ENCODE measurements at places on chromosomes 12 and 14.

DNA sequence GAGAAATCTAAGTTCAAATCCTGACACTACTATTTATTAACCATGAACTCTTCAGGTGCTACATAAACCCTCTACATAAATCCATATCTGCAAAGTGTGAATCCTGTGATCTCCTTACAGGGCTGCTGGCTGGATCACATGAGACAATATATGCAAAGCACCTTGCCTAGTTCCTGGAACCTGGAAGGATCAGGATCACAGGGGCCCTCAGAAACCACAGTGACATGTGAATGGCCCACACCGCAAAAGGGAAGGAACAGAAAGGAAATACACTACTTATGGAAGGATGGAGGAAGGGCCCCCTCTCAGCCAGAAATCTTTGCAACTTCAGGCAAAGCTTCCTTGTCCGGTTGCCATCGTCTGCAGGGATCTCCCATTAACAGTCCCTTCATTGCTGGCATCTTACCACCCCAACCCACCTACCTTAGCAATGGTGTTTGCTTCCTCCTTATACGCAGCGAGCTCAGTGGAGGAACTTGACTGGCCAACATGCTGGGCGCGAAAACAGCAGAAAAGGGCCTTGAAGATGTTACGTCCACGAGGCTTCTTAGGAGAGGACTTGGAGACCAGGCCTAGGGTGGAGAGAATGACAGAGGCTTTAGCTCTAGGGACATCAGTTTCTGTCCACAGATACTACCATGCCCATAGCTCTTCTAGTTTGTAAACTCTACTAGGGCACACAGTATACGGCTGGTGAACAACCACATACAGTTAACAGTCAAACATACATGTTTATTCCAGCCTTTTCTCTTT, 10.7 kb upstream of the AVIL start:
- DNase-seq: no peak

- DNase-seq: no peak
These were observed 10.6 kb downstream of the ITGB7 start for GRCh38 chr12:53196486-53196885.

DNA sequence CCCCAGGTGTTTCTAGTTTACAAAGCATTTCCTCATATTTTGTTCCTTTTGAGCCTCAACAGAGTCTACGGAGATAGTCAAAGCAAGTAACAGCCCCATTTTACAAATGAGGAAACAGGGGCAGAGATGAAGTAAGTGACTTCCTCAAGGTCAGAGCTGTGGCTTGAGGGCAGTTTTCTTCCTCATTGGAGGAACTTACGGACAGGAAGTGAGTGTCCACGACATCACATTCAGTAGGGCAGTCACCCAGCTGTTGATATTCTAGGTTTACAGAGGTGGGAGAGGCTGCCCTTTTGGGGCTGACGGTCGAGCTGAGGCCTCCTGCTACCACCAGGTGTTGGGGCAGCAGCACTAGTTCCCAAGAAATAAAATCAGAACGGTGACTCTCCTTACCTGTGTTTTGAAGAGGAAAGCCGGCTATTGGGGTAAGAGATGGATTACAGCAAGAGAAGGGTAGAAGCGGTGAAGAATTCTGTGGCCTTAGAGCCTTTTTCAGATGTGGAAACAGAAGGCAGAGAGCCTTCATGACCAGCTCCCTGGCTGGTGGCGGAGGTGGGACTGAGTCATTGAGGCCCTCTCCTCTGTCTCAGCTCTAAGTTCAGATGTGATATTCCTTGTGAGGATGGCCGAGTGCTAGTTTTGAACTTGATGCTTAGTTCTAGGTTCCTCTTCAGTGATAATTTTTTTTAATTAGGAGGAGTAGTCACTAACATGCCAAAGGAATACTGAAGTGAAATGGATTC, 41.7 kb downstream of the SUSD6 start:
- no peak for DNase-seq

DNA sequence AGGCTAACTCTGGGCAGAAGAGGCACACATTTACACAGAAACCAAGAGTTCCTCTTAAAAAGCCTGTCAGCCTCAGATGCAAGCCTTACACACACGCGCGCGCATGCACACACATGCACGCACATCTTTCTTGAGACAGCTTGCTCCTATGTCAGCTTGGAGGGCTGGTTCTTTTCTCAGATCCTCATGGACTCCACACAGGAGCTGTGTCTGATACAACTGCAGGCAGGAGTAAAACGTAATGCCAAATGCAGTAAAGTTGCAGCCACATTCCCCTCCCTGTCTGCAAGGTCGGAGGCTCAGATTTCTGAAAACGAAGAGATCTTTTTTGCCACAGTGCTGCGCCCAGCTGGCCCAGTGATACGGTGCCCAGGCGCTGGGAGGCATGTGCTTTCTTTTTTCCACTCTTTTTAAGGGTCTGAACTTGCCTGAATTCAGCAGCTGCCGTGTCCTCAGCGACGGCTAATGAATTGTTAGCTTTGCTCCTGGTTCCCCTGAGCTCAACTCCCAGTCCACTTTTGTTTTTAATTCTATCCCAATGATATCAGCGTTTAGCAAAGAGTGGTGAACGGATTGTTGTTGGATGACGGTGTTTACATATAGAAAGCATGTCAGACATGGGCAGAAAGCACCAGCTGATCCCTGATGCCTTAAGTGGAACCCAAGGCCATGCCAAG, 72.9 kb upstream of the FOXN3 start:
- DNase-seq: no peak

- no peak for DNase-seq
These were observed 192.2 kb upstream of the ALG10 start for GRCh38 chr12:33830070-33830469.

DNA sequence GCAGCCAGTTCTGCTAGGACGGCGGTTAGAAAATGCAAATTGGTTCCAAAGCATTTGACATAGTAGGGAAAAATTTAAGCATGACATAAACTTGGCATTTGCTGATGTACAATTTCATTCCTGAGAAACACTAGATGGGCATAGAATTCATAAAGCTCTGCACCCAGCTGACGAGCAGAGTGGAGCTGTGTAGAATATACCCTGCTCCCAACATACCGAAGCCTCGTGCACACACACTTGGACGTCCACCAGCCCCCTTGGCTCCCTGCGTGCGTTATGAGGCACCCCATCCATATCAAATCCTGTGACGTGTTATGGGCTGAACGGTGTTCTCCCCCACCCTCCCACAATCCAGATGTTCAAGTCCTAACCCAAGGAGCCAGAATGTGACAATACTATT, 65.4 kb downstream of the CLMN start:
- DNase-seq: no peak

- no peak for DNase-seq
These were observed 75.9 kb upstream of the TMPO start for GRCh38 chr12:98439471-98439951.

- no peak for DNase-seq
These were observed 40.9 kb upstream of the NOS1 start for GRCh38 chr12:117402363-117402762.

DNA sequence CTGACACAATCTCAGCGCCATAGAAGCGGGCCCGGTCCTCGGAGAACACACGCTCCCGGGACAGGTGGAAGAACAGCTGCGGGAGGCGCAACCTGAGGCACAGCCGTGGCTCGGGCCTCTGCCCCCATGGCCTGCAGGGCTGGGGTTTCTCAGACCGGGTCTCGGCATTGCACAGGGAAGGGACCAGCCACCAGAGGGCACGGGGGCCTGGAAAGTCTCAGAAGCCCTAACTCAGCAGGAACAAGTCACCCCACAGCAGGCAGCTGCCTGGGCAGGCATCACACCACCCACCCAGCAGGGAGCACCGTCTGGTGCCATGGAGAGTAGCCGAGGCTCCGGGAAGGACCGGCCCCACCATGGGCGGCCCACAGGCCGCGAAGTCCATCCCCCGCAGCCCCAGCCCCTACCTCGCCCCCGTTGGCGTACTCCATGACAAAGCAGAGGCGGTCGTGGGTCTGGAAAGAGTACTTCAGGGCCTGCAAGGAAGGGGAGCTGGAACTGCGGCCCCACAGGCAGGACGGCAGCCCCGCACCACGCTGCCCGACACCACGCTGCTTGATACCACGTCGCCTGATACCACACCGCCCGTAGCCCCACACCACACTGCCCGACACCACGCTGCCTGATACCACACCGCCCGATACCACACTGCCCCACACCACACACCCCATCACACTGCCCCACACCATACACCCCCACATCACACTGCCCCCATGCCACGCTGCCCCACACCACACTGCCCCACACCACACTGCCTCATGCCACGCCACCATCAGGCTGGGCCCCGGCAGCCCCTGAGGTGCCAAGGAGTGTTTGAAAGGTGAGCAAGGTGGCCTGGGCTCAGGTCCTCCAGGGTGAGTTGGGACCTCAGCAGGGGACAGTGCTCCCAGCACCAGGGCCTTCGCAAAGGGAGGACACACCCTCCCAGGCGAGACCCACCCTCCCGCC, 20.8 kb downstream of the SIVA1 start:
- DNase-seq: no peak

DNA sequence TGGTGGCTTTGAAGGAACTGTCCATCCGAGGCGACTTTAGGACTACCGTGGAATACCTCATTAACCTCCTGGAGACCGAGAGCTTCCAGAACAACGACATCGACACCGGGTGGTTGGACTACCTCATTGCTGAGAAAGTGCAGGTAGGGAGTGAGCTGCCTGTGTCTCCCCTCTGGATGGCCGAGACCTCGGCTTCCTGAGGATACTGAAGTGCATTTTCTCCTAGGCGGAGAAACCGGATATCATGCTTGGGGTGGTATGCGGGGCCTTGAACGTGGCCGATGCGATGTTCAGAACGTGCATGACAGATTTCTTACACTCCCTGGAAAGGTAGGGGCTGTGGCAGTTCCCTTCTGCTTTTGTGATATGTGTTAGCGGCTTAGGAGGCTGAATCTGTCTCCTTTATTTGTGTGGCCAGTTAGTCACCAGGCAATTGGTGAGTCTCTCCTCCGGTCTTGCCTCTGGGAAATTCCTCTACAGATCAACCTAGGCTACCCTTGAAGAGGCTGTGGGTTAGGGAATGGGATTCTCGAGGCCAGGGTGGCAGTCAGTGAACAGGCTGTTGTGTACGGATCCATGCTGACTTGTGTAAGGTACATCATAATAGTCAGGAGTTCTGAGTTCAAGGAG, 75.3 kb downstream of the ACACB start:
- no peak for DNase-seq

DNA sequence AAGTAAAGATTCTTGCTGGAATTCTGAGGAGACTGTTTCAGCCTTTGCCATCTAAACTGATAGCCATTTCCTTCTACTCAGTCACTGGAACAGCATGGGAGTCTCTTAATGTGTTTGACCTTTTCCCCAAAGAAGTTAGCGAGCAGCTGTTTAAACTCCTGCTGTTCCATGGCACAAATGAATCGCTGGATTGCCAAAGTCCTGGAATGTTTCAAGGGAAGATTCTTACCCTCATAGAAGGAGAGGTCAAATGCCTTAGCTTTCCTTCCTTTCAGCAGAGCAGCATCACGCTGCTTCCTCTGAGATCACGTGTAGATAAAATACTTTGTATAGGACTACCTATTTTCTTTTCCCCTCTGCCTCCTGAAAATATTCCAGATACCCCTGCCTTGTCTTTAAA, 10.5 kb upstream of the NR2C1 start:
- DNase-seq: no peak

GRCh38 chr12:32390572-32391219, 8.7 kb upstream of the FGD4 start:
- DNase-seq: peak; percentile 3

DNA sequence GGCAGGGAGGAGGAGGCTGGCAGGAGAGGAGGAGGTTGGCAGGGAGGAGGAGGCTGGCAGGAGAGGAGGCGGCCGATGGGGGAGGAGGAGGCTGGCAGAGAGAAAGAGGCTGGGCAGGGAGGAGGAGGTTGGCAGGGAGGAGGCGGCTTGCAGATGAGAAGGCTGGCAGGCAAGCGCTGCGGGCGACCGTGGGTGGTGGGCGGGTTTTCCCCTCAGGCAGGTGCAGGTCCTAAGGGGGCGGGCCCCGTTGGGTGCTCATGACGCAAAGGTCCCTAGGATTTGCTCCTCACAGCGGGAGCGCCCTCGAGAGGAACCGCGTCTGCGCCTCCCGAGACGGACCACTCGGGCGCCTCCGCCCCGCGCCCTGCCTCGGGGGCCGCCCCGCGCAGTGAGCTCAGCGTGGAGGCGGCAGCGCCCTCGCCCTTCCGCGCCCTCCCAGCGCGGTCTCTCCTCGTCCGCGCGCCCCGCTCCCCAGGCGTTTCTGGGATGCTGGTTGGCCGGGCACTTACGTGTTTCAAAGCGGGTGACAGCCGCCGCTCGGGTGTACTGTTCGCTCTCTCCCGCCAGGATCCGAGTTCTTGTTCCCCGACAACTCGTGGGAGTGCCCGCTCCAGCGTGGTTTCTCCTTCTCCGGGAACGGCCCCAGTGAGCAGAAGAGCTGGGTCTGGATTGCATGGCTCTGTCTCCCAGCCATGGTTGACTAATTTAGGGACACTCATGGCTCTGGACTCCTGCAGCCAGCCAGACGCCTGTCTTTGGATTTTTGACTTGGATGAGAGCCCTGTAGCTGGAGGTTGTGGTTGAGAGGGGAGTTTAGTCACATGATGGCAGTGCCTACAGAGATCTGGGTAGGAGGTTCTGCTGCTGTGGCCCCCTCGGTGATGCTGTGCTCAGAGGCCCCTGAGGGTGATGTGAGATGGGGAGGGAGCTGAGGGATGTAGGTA, 64.1 kb upstream of the PPP4R3A start:
- DNase-seq: peak; percentile 58

DNA sequence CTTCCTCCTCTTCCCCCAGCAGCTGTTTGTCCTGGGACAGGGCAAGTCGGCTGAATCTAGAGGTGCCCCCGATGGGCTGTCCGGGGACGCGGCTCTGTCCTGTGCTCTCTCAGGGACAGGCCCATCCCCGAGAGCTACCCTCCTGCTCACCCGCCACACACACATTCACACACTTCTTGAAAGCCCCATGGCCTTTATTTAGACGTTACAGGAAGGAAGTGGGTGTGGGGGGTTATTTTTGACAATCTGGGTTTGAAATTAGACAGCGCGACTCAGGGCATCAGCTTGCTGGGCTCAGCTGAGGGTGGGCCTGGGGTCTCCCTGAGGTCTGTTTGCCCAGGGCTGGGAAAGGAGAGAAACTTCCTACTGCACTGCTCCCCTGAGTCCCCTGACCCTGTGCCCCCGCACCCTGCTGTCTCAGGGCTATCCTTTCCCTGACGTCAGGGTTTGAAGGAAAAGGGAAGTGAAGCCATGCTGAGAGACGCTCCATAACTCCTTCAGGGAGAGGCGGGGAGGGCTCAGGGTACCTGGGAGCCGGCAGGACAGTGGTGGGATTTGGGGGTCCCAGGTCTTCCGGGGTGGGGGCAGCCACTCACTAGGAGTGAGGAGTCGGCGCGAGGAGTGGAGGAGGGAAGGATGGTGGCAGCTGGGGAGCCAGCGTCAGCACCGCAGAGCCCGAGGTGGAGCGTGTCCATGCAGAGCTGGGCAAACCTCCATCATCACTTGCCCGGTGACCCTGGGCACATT, 8.1 kb downstream of the PTPN6 start:
- peak; percentile 76 for DNase-seq

DNA sequence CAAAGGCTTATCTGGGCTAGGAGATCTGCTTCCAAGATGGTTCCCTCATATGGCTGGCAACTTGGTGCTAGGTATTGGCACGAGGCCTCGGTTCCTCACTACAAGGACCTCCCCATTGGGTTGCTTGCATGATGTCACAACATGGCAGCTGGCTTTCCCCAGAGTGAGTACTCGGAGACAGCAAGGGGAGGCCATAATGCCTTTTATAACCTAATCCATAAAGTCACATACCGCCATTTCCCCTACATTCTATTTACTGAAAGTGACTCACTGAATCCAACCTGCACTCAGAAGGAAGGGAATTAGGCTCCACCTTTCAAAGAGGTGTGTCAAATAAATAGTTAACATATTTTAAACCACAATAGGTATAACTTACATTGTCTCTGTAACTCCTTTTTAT, 130.9 kb downstream of the SAMD4A start:
- no peak for DNase-seq

GRCh38 chr12:132154941-132155770, 10.9 kb downstream of the NOC4L start:
- no peak for DNase-seq

Data from T-cell (primary cell).